ENCODE measurements at places on chromosomes 11 and 22.

DNA sequence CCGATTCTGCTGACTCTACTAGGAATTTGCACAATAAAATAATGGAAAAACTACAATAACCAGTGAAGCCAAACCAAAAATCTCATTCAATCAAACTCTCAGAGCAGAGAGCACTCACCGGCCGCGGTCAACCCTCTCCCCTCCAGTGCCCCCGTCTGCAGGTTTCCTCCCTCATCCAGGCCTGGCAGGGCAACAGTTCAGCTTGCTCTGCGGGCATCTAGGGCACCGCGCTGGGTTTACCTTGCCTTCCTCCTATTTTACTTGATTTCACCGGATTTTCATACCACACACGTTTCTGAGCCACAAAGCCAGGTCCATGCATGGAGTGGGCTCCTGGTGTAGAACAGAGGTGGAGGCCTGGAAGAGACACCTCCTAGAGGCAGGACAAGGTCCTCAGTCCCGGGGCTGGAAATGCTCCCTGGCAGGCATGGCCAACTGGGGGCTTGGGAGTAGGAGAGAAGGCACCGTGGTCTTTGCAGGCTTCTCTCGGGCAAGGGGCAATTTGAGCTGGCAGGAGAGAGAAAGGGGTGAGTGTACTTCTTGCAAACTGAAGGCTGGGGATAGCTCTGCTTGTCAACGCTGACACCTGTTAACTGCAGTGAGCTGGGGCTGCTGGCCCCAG is 938.4 kb downstream of the BRD1 start:
- no peak for DNase-seq

DNA sequence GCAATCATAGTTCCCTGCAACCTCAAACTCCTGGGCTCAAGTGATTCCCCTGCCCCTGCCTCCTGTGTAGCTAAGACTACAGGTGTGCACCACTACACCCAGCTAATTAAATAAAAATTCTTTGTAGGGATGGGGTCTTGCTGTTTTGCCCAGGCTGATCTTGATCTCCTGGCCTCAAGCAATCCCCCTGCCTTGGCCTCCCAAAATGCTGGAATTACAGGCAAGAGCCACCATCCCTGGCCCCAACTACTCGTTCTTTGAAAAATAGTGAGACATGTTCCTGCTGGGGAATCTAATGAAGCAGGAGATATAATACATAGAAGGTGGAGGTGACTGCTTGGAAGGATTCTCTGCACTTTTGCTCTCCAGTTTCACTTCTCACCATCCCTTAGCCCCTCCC is 40.1 kb upstream of the RFPL3 start:
- no peak for DNase-seq

DNA sequence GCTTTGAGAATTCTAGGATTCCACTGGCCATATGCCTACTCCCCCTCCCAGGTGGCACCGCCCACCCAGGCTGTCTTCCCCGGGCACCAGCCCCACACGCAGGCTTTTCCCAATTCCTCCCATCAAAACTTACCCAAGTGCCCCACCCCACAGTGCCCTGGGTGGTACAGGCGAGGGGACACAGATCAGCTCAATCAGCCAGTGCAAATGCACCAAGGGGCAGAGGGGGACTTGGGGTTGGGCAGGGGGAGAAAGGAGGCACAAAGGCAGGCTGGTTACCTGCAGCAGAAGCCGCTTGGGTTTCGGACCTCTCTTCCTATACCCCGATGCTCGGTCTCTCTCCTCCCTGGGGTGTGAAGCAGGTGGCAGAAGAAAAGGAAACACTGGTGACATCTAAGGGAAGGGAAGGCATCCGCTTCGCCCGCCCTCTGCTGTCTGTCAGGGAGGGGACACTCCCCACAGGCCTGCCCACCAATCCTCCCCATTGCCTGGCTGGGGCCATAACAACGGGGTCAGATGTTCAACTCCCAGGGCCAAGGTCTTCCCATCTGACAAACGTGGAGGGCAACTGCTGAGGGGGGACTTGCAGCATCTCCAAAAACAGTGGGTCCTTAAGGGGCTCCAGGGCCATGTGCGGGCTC is 14.0 kb downstream of the CBX7 start:
- no peak for DNase-seq

DNA sequence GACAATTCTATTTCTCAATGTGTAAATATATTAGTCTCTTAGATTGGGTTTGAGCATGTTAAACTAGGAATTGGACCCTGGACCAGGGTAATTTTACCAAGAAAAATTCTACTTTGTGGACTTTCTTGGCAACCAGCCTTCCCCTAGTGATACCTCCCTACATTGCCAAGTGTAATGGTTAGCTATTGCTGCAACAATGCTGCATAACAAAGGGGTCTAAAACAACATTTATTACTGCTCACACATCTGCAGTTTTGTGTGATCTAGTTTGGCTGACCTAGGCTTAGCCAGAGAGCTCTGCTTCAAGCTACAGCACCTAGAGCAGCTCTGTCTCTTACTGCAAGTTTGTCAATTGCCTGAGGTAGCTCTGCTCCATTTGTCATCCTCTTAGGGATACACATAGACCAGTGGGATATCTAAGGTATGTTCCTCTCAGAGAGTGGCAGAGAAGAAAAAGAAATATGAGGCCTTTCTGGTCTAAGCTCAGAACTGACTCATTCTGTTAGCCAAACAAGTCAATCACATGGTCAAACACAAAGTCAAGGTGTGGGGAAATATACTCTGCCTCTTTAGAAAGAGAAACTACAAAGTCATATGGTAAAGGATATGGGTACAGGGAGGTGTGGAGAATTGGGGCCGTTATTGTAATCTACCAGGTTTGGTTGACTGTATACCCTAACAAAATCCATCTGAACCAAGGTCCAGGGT is 2.0 kb upstream of the LAYN start:
- no peak for DNase-seq

All from astrocyte of the hippocampus (primary cell).